Esophagus squamous epithelium (tissue), 5 donors: ENCODE measurements at places on chromosomes 11 and 22.

DNA sequence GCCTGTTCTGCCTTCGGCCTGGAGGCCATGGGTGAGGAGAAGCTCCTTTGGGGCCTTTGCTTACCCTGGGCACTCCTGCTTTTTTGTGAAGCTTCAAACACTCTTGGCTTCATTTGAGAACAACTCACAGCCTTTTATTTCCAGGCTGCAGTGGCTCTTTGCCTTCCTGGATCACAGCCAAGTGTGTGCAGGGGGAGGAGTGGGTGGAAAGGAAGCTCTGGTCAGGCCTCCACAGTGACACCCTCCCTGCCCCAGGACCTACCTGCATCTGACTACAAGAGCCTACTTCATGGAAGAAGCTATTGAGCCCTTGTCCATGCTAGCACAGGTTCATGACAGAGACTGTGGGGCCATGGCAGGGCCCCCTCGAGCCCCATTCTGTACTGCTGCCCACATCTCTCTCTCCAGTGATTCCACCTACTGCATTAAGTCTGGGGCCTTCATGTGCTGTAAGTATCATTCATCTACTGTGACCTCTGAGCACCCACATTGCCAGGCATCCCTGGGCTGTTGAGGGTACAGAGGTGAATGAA, 52.3 kb downstream of the GAB4 start:
- no peak for DNase-seq

- DNase-seq: no peak
These were observed 77.4 kb downstream of the TRIM29 start for GRCh38 chr11:120060512-120060911.

- no peak for DNase-seq
These were observed 20.9 kb downstream of the DGAT2 start for GRCh38 chr11:75789521-75789920.

GRCh38 chr11:76318744-76319384, 62.1 kb downstream of the THAP12 start:
- no peak for DNase-seq

DNA sequence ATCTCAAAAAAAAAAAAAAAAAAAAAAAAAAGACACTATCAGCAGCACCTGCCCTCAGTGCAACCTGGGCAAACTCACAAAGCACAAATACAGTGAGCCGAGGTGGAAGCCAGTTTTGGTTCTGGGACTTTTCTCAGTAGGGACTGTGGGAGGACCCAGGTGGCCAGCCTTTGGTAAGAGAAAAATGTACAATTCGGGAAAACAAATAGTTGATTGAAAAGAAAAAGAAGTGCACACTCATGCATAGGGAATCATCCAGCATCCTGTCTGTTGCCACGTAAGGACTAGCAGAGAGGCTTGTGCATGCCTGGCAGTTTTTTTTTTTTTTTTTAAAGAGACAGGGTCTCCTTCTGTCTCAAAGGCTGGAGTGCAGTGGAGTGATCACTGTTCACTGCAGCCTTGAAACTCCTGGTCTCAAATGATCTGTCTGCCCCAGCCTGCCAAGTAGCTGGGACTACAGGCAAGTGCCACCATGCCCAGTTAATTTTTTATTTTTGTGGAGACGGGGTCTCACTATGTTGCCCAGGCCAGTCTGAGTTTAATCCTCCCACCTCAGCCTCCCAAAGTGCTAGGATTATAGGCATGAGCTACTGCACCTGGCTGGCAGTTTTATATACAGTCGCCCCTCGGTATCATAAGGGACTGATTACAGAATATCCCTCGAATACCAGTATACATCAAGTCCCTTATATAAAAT, 36.7 kb downstream of the TPST2 start:
- no peak for DNase-seq

- DNase-seq: no peak
These were observed 3.5 kb upstream of the ASRGL1 start for GRCh38 chr11:62333768-62334167.

DNA sequence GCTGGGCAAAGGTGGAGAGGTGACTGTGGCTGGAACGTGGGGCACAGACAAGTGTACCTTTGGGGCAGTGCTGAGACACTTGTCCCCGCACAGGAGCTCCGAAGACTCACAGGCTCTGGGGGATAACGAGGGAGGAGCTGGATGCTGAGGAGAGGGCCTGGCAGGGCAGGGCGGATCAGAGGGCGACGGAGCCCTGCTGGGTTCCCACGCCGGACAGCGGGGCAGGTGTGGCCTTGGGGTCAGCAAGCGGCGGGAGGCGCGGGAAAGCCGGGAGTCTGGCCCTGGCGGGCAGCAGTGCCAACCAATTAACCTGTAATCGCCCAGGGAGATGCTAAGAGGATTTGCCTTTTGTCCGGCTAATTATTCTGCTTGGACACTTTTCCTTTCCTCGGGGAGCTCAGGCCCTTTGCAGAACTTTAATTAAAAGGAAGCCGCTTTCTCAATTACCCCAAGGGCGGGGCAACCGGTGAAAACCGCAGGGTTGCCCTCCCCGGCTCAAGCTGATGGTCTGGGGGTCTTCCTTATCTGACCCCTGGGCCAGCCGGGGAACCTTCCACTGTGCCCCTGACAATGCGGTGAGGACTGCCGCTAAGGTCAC, 71.5 kb downstream of the WNT7B start:
- no peak for DNase-seq

- no peak for DNase-seq
These were observed 15.8 kb downstream of the CYB5R2 start for GRCh38 chr11:7657306-7658025.

GRCh38 chr11:65274735-65275682, 13.2 kb downstream of the POLA2 start:
- no peak for DNase-seq

- no peak for DNase-seq
These were observed 8.2 kb downstream of the UPB1 start for GRCh38 chr22:24503137-24503842.

DNA sequence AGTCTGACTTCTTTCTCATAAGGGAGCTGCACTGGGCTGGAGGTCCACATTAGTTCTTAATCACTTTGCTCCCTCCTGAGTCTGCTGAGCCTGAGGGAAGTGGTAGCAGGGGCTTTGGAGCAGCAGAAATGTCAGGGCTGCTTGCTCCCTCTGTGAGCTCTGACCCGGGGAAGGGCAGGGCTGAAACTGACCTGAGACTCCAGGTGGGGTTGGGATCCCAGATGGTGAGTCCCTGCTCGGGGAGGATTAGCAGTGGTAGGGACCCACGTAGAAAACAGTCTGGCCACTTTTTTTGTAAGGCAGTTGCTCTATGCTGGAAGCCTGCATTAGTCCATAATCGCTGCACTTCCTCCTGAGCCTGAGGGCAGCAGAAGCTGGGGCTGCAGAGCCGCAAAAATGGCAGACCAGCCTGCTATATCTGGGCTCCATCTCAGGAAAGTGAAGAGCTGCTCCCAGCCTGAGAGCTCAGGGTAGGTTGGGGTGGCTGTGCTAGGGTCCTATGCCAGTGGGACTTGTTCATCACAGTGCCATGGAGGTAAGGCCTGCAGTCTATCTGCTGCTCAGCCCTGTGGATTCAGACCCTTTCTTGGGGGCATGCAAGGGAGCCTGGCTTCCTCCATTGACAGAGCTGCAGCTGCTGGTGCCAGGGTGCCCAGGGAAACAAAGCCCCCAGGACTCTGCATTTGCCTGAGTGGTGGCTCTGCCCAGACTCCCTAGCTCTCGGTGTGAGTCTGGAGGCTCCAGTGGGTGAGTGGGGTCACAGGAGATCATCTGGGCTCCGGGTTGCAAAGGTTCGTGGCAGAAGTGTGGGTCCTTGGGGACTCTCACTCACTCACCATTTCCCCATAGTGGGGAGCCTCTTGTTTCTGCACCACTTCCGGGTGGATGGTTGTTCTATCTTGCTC, 854.3 kb downstream of the LUZP2 start:
- DNase-seq: no peak

DNA sequence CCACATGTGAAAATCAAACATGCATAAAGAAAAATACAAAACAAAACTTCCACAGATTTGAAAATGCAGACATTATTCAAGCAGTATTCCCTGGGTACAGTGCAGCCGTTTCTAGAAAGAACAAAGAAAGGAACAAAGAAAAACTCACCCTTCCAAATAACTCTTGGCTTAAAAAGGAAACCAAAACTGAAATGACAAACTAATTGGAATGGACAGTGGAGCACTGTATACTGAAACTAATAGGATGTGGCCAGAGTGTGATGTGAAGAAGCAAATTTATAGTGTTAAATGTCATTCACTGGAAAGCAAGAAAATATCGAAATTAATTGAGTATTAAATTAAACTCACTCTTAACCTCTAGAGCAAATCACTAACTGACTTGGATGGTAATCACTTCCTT, 55.4 kb downstream of the QSER1 start:
- no peak for DNase-seq

- no peak for DNase-seq
These were observed 88.1 kb downstream of the MYO18B start for GRCh38 chr22:25829808-25830777.
